Cardiac fibroblast (primary cell): ENCODE measurements at places on chromosomes 6 and 20.

DNA sequence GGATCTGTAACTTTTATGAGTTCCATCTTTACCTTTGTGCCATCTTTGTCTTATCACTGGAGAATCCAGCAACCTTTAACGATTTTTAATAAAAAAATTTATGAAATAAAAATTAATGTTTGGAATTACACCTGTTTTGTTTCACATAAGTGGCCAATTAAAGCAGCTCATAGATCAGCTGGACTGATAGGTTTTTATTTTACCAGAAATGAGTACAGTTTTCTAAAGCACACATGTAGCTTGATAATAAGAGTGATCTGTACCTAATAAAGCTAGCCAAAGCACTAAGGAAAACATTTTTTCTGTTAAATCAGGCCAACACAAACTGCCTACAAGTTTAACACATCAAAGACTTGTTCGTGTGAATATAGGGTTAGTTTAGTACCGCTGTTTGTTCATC lies 500.1 kb downstream of the CDKAL1 start:
- no peak for DNase-seq

GRCh38 chr20:59743767-59744485 lies 139.6 kb downstream of the PHACTR3 start:
- DNase-seq: no peak

DNA sequence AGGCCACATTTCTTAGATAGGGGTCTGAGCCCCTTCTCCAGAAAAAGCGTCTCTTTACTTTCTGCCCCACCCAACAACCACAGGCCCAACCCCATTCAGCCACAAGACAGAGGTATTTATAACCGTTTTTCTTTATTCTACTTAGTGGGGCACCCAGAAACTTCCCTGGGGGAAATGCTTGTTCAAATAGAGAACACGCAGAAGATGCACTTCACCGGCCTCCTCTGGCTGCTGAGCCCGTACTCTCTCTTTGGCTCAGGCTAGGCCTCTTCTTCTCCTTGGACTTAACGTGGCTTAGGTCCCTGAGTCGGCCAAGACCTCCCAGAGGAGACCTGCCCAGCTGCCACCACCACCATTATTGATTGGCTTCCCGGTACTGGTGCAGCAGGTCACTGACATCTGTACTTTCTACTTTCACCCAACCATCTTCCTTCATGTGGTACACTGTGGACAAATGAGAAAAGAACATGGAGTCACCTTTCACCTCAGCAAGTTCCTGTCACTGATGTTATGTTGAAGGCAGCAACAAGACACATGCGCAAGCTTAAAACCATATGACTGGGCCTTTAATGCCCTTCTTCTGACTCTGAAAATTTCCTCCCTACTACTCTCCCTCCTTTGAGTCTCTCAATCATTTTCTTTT lies 2.2 kb upstream of the TAP2 start:
- DNase-seq: no peak

DNA sequence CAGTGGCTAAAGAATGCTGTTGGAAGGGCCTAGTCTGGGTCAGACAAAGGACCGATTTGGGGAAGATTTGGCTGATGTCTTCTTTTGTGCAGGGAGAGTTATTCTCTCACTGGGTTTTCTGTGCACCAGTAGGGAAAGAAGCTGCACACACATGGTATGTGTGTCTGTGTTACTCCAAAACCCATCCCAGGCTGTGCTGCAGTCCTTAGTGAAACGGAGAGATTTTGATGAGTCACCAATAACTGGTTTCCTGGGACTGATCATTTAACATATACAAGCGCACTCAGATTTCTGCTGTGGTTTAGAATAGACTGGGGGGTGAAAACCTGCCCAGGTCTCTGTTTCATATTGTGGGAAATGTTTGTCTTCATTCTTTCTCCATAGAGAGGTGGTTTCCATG lies 1049.8 kb downstream of the KIF16B start:
- no peak for DNase-seq

GRCh38 chr6:167276772-167277533 lies 14.2 kb upstream of the UNC93A start:
- DNase-seq: no peak

- DNase-seq: no peak
These were observed 156.7 kb downstream of the SYCP2 start for GRCh38 chr20:59776626-59777330.

DNA sequence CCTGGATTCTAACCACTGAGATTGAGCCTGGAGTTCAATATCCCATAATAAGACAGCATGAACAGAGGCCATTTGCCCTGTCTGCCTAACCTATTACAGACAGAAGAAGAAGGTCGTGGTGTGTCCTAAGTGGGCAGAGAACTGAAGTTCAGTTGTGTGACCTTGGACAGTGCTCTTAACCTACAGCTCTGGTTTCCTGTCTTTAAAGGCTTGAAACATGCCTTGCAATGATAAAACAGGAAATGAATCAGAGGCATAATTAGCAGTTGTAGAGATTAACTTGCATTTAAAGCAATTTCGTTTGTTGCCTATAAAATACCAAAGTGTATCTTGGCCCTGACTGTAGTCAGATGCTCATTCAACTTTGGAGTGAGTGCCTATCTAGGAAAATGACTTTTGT lies 507.2 kb upstream of the CHD6 start:
- no peak for DNase-seq

- DNase-seq: no peak
These were observed 133.4 kb downstream of the HAO1 start for GRCh38 chr20:7806831-7807230.

DNA sequence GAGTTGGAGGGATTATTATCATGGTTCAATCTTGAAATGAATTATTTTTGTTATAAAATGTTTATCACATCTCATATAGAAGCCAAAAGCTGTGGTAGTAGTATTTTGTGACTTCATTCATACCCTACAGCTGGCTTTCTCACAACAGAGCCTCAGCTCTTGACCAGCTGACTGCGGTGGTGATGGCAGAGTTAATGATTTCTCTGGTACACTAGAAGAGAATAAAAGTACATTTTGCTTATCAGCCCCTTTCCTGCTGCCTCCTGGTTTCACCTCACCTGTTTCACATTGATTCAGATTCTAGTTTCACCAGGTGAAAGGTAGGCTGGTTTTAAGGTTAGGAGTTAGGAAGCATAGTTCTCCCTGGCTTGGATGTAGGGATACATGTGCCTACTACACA lies 55.7 kb downstream of the AFG1L start:
- DNase-seq: no peak

DNA sequence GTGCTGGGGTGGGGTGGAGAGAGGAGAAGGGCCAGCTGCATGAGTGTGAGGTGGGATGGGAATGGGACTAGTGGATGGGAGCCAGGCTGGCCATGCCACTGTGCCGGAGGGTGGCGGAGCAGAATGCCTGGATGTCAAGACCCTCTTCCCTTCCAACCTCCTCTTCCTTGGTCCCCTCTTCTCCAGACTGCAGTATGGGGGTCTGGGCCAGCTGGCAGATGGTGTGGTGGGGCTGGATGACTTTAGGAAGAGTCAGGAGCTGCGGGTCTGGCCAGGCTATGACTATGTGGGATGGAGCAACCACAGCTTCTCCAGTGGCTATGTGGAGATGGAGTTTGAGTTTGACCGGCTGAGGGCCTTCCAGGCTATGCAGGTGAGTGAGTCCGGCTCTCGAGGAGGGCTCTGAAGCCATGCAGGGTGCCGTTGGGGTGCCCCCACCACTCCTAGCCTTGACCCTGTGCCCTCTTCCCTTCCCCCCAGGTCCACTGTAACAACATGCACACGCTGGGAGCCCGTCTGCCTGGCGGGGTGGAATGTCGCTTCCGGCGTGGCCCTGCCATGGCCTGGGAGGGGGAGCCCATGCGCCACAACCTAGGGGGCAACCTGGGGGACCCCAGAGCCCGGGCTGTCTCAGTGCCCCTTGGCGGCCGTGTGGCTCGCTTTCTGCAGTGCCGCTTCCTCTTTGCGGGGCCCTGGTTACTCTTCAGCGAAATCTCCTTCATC lies 7.7 kb downstream of the DDR1 start:
- no peak for DNase-seq

DNA sequence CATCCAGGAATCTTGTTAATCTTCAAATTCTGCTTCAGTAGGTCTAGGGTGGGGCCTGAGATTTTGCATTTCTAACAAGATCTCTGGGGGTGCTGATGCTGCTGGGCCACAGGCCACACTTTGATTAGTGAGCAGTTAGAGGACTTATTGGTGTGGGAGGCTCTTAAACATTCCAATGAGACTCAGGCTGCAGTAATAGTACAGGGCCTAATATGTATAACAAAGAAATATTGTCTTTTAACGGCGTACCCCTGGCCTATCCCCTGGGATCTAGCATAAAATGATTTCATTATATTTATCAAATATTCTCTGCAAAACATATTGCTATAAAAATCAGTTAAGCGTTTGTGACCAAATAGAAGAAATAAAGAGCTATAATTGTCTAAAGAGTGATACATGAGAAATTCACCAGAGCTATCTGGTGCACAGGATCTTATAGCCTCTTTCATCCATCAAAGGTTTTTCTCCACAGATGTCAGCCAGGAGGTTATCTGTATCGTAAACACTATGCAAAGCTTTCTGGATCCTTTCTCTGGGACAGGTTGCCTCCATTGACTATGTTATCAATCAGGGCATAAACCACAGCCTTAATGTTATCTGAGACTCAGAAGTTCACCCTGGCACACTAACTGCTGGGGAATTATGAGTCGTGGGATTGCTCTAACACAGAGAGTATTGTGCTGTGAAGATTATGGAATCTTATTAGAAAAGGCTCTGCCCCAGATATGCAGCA lies 488.5 kb upstream of the MAP3K7 start:
- DNase-seq: no peak

DNA sequence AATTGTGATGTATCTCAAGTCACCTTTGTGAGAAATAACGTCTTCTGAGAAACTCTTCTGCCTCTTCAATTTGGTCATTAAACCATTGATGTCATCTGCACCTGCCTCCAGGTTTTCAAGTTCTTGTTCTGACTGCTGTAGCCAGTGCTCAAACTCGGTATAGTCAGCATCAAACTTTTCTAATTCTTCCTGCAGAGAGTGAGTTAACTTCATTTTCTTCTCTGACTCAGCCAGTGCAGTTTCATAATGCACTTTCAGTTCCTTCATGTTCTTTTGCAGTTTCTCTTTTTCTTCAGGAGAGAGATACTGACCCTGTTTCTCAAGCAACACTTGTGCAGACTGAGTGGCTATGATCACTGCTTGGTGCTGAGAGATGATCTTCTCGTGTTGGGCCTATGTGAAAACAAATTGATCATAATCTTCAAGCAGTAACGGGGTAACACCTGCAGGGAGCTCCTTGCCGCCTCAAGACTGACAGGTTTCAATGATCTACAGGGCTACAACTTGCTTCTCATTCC lies 48.8 kb downstream of the DST start:
- DNase-seq: peak; percentile 38

DNA sequence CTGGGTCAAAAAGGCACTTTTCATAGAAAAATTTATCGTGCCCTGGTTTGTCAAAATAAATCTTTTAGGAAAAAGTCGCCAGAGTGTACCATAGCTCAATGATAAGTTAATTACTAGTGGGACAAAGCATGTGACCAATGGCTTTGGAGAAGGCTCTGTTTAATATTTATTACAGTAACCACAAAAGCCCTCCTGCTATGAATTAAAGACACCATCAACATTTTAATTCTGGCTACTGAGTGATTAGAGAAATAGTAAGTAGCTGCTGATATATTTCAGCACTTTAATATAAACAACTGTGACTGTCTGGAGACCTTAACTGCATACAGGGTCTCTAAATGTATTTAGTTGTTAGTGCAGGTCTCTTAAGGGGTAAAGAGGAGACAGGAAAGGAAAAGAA lies 38.3 kb downstream of the KIF13A start:
- no peak for DNase-seq

DNA sequence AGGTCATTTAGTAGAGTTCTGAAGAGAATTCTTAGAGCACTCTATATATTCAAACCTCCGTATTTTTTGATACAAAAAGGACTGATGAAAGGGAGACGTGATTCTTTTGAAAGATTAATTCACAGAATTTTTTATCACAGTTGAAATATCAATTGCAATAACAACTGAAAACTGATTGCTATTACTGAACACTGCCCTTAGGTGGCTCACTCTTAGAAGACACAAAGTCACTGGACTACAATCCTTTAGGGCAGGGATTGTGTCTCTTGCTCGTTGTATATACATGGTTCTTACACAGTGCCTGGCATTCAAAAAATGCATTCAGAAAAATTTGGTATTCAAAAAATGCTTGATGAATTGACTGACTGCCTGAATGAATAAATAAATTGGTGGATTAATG lies 17.1 kb upstream of the CALHM6 start:
- peak; percentile 62 for DNase-seq

GRCh38 chr6:135163440-135163738 lies 17.7 kb upstream of the MYB start:
- DNase-seq: no peak

GRCh38 chr6:134060491-134061106 lies 8.2 kb upstream of the SLC2A12 start:
- peak; percentile 74 for DNase-seq

GRCh38 chr20:34396408-34396807 lies 33.3 kb downstream of the ITCH start:
- no peak for DNase-seq

DNA sequence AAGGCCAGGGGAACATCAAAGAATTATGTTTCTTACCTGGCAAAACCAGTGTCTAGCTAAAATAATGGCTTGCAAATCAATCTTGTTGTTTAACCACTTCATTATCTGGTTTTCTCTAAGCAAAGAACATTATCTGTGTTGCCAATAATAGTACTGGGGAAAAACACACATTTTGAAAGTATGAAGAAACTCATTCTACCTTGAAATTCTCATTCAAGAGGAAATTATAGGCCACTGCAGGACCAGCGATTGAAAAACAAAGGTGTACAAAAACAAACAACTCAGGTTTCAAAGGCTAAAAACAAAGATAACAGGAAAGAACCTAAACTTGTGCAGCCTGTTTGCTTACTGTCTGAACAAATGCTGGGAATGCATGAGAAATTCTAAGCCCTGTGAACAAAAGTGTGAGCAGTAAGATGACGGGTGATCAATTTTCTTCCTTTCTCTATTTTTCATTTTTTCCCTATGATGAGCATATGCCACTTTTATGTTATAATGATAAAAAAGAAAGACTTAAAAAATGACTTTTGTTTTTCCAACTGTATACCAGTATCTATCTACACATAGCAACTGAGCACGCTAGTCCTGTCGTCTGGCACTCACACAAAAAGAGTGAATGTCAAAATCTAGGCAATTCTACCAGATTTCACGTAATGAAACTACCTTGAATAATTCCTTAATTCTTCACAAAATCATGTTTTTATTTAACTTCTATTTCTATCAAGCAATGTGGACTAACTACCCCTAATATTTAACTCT lies 117.9 kb downstream of the SGK1 start:
- DNase-seq: no peak

GRCh38 chr20:42906120-42906519 lies 283.6 kb downstream of the PTPRT start:
- DNase-seq: no peak
